ENCODE measurements at places on chromosomes 1 and 21.

GRCh38 chr1:214747050-214747635 lies 144.1 kb downstream of the CENPF start:
- DNase-seq: no peak

- DNase-seq: no peak
These were observed 6.2 kb downstream of the WNT9A start for GRCh38 chr1:227941509-227942020.

- no peak for DNase-seq
These were observed 14.1 kb downstream of the SUCO start for GRCh38 chr1:172547071-172547470.

DNA sequence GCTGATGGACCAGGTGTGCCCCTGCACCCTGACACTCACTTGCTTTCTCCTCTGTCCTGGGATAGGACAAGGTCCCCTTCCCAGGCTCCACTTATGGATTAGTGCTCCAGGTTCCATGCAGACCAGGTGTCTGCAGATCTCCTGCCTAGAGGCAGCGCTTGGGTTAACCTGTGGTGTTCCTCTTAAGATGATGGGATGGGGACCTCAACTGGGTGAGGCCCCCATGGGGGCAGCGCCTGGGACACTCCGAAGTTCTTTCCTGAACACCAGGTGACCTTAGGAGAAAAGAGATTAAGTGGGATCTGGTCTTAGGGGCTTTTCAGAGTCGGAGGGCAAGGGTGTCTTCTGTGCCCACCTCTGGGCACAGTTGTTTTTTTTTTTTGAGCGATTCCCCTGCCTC lies 21.2 kb downstream of the TNNT2 start:
- DNase-seq: no peak

DNA sequence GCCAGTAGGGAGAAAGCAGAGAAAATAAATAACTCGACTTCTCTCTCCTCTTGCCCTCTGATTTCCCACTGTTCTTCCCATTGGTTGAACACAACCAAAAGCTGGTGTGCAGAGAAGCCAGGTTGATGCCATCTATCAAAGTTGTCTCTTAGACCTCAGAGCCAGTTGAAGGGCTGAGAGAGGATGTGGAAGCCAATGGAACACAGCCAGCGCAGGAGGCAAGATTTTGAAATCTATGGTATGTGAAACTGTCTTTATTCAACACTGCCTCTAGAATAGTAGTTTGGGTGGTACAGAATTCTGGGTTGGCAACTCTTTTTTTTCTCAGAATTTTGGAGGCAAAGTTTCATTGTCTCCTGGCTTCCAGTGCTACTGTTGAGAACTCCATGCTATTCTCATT lies 11.3 kb upstream of the SMAP2 start:
- DNase-seq: no peak

DNA sequence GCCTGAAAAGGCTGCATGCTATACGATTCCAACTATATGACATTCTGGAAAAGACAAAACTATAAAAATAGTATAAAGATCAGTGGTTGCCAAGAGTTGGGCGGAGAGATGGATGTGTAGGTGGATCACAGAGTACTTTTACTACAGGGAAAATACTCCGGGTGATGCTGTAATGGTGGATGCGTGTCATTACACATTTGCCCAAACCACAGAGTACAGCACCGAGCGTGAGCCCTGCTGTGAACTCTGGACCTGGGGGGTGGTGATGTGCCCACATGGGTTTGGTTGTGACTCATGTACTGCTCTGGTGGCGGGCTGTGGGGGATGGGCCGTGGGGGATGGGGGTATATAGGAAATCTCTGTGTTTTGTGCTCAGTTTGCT lies 162.7 kb upstream of the COL6A1 start:
- no peak for DNase-seq

DNA sequence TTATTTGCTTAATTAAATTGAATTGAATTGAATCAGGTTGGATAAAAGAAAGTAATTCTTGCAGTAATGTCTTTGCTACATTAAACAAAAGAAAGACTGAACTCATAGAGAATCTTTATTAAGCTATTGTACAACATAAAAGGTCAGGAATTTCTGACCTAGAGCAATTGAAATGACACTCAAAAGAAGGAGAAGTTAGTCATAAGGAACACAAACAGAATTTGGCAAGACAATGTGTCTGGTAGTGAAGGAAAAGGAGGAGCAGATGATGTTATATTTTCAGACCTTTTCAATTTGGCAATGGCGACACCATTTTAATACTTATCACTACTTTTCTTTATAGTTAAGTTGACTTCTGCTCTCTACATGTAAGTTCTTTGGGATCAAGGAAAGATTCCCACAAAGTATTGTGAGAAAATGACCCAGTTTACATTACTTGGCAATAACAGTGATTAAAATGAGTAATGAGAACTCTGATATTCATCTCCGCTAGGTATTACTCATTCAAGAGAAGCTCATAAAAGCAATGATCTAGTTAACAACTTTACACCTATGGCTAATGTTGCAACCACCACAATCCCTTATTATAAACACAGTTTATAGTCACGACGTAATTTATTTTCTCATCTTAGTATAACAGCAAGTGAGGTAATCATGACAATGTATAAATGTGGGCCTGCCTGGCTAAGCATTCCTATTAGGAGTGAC lies 14.7 kb upstream of the KRTAP21-1 start:
- DNase-seq: no peak

DNA sequence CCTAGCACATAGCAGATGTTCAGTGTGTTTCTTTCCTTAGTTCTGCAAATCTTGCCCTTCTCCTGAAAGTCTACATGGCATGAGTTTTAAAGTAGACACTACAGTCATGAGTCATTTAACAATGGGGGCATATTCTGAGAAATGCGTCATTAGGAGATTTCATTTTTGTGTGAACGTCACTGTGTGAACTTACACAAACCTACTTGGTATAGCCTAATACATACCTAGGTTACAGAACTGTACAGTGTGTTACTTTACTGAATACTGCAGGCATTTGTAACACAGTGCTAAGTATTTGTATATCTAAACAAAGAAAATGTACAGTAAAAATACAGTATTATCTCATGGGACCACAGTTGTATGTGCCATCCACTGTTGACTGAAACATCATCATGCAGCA lies 10.0 kb downstream of the TTF2 start:
- no peak for DNase-seq

DNA sequence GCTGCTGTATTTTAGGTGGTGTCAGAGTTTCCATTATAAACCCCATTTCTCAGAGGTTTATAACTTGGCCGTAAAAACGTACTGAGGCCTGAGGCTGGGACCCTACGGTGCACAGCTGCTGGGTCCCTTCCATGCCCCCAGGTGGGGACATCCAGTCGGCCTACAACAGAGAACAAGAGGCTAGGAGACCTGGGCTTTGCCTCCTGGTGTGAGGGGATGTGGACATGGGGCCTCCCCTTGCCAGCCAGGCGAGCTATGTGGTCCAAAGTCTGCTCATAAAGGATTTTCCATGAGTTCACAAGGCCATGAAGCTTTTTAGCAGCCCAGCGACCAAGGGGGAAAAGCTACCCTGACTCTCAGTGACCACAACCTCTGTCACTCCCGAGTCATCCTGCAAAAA lies 261.5 kb upstream of the VAMP3 start:
- no peak for DNase-seq

DNA sequence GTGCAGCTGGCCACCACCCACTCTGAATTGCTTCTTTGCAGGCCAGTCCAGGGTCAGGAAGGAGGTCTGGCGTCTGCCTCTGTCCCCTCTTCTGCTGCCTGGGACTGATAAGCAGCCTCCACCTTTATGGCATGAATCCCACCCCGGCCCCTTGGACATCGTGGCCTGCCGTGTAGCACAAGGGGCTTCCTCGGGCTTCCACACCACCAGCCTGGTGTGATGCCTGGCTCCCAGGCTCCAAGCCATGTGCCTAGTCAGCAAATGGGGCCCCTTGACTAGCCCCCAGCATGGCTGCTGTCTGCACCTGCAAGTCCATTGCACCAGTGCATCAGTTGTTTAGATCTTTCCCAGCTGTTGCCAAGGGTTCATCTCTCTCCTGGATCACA lies 9.9 kb upstream of the ARF1 start:
- DNase-seq: no peak

DNA sequence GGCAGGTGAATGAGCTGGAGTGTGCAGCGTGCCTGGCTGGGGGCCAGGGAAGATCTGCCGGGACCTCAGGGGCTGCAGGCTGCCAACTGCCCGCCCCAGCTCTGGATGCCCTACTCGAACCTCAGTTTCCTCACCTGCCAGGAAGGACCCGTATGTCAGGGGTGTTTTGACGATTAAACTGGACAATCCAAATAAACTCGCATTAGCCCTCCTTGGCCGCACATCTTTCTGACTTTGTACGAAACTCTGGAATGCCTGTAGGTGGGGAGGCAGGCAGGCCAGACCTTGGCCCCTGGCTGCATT lies 8.3 kb upstream of the ZNF669 start:
- no peak for DNase-seq

GRCh38 chr1:62263814-62264353 lies 55.4 kb downstream of the KANK4 start:
- no peak for DNase-seq

- peak; percentile 76 for DNase-seq
These were observed 10.8 kb upstream of the UBXN10 start for GRCh38 chr1:20174937-20175666.

- DNase-seq: peak; percentile 98
These were observed 47.1 kb downstream of the KANK4 start for GRCh38 chr1:62271948-62272728.

DNA sequence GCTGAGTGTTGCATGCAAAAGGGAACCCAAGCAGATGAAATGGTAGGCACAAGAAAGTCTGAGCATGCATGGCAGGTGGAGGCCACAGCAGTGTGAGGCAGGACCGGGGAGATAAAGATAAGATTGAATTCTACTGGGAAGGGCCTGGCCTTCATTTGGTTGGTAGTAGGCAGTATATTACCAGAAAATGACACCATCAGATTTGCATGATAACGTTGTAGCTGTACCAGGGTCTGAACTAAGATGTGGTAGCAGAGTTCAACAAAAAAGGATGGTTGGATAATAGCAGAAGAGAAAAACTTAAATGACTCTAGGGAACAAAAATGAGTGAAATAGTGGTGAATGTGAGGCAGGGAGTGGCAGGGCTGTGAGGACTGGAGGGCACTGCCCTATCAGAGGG lies 75.6 kb upstream of the DNAJC6 start:
- DNase-seq: no peak

GRCh38 chr1:193219391-193219790 lies 33.0 kb upstream of the B3GALT2 start:
- no peak for DNase-seq

GRCh38 chr1:4655674-4656532 lies 1.5 kb downstream of the AJAP1 start:
- no peak for DNase-seq

GRCh38 chr1:76012341-76013205 lies 62.0 kb upstream of the ST6GALNAC3 start:
- DNase-seq: no peak

DNA sequence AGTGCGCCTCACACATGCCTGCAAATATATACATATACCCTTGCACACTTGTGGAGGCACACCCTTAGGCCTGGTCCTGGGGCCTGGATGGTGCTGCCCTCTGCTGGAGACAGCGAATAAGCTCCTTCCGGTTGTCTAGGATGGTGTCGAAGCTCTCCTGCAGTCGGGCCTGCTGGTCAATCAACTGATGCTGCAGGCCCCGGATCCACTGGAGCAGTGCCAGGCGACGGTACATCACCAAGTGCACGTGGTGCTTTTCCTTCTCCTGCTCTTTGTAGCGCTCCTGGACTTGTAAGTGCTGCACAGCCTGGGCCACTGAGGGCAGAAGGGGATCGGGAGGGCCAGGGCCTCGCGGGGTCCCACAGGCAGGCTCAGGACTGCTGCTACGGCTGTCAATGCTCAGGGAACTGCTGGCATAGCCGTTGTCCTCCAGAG lies 3.1 kb downstream of the C1orf216 start:
- DNase-seq: peak; percentile 73

GRCh38 chr21:30194701-30195299 lies 21.1 kb downstream of the CLDN8 start:
- peak; percentile 66 for DNase-seq

- DNase-seq: no peak
These were observed 78.1 kb upstream of the RUNX3 start for GRCh38 chr1:25008192-25008485.

GRCh38 chr21:37636152-37636860 lies 269.7 kb downstream of the DYRK1A start:
- no peak for DNase-seq

- DNase-seq: no peak
These were observed 19.3 kb upstream of the FOXO6 start for GRCh38 chr1:41341772-41342562.

GRCh38 chr1:226940806-226941067 lies 643 bp downstream of the COQ8A start:
- no peak for DNase-seq

- DNase-seq: no peak
These were observed 2.6 kb downstream of the TMEM51 start for GRCh38 chr1:15155888-15156741.

DNA sequence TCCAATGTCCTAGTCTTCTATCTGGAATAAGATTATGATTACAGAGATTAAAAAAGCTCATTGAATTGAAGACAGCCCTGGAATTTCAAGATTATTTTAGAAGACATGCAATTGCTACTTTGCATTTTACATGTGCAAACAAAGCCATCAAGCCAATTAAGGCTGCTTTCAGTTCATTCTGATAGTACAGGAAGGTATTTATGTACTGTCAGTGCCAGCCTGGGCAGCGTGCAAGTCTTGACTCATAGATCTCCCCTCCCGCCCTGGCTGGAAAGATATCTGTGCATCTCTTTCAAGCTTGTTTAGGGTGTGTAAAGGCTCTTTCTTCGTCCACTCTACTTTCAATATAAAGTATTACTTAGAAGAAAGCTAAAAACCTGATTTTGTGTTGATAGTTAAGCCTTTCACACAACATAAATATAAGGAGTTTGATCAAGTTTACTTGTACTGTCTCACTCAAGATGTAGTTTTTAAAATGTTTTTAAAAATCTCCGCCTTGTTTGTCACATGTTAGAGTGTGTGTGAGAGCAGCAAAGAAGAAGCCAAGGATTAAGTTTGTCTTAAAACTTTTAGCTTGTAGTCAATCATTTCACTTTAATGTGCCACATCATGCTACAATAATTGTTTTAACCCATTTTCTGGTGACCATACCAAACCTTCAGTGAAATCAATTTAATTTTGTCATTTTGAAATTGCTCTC lies 13.6 kb upstream of the LYPLAL1 start:
- DNase-seq: no peak

DNA sequence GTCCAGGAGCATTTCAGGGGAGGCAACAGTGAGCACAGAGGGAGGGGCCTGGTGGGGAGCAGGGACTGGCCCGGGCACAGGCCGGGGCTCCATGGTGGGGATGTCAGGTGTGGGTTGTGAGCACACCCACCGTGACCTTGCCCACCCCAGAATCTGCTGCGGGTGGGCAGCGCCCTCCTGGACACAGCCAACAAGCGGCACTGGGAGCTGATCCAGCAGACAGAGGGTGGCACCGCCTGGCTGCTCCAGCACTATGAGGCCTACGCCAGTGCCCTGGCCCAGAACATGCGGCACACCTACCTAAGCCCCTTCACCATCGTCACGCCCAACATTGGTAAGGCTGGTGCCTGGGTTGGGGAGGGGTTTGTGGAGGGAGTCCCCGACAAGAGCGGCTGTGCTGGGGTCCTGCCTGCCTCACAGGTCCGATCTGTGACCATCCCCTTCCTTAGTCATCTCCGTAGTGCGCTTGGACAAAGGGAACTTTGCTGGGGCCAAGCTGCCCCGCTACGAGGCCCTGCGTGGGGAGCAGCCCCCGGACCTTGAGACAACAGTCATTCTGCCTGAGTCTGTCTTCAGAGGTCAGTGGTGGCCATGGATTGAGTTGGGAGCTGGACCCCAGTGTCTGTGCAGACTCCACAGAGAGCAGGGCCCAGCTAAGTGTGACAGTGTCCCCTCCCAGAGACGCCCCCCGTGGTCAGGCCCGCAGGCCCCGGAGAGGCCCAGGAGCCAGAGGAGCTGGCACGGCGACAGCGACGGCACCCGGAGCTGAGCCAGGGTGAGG lies 14.3 kb downstream of the PSRC1 start:
- DNase-seq: no peak
